ENCODE measurements at places on chromosomes 1 and 21. TPM values are rescaled to one million over a fixed set of nuclear protein-coding genes. Genes with fewer than 3 reads are reported as not detected.

KRTAP7-1 gene
- total RNA-seq = not detected

PTGFRN gene
- 5.8 TPM for total RNA-seq

MAST2 gene
- 23.2 TPM for total RNA-seq

SMYD3 gene
- 22.3 TPM for total RNA-seq

Measured in myometrial cell (primary cell).